ENCODE measurements at places on chromosomes 2 and 18.

DNA sequence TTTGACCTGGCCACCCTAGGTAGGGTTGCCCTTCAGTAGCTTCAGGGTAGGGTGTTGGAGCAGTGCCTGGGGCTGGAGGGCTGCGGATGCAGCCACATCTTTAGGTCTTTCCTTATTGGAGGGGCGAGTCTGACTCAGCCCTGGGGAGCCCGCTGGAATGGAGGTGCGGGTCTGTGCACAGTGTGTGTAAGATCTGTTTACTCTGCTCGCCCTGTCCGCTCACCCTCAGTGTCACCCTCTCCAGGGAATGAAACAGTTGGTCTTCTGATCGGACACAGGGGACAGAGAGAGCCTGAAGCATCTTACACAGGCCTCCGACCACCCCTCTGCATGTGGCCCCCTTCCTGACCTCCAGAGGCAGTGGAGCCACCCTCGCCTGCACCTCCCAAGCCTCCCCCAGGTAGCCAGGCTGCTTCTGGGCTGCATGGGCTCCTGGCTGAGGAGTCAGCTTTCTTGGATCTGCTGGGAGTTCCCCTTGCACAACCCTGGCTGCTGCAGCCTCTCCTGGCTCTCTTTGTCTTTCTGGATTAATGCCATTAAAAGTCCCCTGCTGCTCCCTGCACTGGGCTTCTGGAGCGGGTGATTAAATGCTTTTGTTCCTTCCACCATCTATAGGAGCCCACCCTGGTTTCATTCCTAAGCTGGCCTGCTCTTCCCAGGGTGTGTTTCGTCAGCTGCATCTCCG is 82.6 kb downstream of the ASB1 start:
- no peak for DNase-seq

DNA sequence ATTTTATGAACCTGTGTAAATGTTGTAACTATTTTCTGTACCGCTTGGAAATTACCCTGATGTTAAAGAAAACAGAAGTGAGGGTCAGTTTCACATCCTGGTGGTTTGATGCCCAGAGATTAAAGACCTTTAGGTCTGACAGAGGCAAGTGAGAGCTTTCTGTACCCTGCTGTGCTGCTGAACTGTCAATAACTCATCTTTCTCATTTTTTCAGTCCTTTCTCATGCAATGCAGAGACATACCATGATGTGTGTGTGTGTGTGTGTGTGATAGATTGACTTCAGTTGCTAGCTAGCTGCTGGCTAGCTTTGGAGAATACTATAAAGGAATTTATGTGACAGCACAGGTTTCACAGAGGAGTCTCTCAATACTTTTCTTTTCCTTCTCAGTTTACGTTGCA is 2025.6 kb upstream of the LRRTM1 start:
- DNase-seq, result no peak

- no peak for DNase-seq
Measured at GRCh38 chr2:174606336-174606735, 8.7 kb upstream of the WIPF1 start.

GRCh38 chr2:68992933-68993332 is 18.5 kb downstream of the GKN1 start:
- DNase-seq, result no peak

GRCh38 chr2:217090024-217090473 is 230.2 kb upstream of the TNP1 start:
- DNase-seq, result no peak

DNA sequence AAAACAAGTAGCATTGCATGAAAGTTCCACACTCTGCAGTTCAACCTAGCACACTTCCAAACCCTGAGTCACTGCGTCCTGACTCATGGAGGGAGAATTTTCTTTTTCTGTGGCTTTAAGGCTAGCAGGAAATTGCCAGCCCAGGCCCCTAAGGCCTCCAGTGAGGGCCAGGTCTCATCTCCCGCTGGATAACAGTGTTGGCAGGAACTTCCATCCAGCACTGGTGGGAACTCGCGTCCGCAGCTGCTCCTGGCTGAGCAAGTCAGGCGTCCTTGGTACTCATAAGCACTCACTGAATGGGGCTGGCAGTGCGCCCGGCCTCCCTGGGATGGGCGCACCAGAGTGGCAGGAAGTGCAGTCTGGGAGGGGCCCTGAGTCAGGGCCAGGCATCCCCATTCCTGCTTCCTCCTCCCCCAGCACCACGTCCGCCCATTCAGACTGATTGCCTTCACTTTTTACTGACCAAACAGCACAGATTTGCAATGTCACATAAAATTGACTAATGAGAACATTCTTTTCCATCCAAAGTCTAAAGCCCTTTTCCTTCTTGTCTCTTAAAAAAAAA is 14.3 kb downstream of the MALL start:
- DNase-seq, result peak; percentile 26

GRCh38 chr2:72153026-72153791 is 5.5 kb upstream of the CYP26B1 start:
- no peak for DNase-seq

DNA sequence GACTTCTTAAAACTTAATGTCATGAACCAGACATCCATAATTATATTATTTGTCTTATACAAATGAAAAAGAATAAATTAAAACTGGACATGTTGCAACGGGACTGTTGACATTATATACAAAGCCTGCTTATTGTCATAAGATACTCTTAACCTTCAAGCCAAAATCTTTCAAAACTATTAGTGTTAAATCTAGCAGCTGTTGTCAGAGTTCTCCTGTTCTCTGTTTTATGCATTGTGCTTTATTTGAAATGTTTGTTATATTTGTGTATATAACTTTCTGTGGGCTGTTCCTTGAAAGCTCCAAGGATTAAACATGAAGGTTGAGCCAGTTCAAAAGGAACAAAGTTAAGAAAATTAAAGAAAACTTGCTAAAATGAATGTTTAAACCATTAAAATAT is 335.5 kb upstream of the NT5C1B start:
- no peak for DNase-seq

GRCh38 chr2:214987261-214987660 is 151.2 kb downstream of the ABCA12 start:
- no peak for DNase-seq

DNA sequence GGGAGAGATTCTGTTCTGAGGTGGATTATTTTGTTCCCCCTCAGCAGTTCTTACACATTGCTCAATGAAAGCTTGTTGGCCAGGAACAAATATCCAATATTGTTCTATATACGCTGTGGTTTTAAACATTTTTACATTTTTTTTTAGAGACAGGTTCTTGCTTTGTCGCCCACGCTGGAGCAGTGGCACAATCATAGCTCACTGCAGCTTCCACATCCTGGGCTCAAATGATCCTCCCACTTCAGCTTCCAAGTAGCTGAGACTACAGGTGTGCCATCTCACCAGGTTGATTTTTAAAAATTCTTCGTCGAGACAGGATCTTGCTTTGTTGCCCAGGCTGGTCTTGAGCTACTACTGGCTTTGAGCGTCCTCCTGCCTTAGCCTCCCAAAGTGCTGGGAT is 58.9 kb upstream of the KIF5C start:
- DNase-seq, result no peak

DNA sequence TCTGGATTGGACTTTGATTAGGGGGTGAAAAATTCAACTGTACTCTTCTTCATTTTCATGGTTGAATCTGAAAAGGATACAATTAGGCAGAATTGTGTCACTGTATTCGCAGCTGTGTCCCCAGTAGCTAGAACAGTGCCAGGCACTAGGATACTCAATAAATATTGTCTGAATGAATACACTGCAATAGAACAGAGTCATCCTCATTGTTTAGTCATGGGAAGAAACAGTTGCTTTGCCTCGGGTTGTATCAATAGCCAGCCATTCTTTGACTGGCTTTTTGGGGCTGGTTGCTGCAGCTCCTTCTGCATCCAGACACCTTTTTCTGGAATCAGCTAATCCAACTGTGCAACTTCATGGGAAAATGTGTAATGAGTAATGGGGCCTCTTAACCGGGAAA is 18.1 kb upstream of the DYNC1I2 start:
- no peak for DNase-seq

All from hematopoietic multipotent progenitor cell (in vitro differentiated cells).